Dermis lymphatic vessel endothelial cell (primary cell): ENCODE measurements at places on chromosomes 3 and 15. TPM values are rescaled to one million over a fixed set of nuclear protein-coding genes. Genes with fewer than 3 reads are reported as not detected.

Gene ADCY5
- 0.43 and 0.87 TPM in 2 replicates for total RNA-seq

Gene CAND2
- 0.69 and 0.98 TPM in 2 replicates for total RNA-seq

Gene EOMES
- total RNA-seq: not detected in 2 replicates

Gene LDHAL6B
- total RNA-seq: not detected in 2 replicates
